ENCODE measurements at places on chromosomes 5 and 9.

DNA sequence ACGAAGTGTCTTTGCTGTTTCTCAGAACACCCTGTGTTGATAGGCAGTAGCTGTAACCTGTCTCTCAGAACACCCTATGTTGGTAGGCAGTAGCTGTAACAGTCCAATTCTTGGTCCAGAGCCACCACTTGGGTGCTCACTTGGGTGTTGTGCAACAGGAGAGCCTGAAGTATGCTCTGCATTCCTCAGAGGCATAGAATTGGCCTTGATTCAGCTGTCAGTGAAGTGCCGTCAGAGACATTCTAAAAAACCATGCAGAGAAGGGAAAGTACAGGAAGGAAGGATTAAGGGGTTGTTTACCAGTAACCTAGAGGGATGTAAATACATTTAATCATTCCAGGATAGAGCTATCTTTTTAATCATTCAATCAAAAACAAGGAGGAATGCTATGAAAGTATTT lies 231.2 kb downstream of the ARRDC3 start:
- peak; percentile 76 for DNase-seq

- DNase-seq: no peak
Measured at GRCh38 chr9:129183495-129184218, 5.6 kb upstream of the IER5L start.

DNA sequence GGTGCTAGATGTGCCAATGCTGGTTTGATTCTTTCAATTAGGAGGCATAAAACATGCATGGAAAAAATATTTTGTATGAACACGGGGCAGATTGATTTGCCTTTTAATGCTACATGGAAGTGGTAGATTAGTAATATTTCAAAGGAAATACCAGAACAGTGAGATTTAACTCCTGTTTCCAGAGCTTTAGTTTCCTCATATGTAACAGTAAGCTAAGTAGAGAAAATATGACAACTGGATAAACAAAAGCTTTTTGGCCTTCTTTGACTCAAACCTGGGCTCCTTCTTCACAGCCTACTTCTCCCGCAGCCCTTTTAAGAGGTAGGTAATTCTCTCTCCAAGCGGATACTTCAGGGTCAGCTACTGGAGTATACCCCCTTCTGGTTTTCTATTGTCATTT lies 254.2 kb upstream of the TRPC7 start:
- no peak for DNase-seq

GRCh38 chr9:106816524-106816923 lies 46.4 kb upstream of the ZNF462 start:
- DNase-seq: no peak

- no peak for DNase-seq
Measured at GRCh38 chr5:80150731-80151130, 105.1 kb downstream of the SERINC5 start.

DNA sequence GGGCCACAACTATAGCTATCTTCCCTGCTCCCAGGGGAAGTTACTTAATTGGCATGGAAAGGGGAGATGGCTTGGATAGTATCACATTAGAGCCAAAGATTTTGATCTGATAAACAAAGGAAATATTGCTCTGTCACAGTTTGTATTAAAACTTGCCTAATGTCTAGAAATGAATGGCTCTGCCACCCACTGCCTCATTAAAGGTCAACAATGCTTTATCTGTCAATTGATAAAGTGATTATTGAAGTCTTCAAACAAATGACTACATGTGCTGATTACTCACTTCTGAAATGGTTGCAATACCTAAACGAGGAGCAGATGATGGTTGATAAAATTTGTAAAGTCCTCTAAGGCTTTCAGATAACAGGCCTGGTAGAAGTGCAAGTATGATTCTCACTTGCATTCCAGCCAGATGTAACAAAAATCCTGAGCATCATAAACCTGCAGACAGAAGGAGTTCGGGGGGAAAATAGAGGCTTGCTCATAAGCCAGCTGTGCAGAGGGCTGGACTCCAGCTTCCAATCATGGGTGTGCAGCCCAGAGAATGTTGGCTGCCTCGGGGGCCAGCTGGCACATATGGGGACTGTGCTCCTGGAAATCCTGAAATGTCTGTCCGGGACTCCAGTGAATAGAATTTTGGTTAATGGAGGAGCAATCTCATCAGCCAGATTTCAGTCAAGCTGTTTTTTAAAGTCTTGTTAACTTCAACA lies 200.5 kb upstream of the SLC27A6 start:
- DNase-seq: peak; percentile 47

DNA sequence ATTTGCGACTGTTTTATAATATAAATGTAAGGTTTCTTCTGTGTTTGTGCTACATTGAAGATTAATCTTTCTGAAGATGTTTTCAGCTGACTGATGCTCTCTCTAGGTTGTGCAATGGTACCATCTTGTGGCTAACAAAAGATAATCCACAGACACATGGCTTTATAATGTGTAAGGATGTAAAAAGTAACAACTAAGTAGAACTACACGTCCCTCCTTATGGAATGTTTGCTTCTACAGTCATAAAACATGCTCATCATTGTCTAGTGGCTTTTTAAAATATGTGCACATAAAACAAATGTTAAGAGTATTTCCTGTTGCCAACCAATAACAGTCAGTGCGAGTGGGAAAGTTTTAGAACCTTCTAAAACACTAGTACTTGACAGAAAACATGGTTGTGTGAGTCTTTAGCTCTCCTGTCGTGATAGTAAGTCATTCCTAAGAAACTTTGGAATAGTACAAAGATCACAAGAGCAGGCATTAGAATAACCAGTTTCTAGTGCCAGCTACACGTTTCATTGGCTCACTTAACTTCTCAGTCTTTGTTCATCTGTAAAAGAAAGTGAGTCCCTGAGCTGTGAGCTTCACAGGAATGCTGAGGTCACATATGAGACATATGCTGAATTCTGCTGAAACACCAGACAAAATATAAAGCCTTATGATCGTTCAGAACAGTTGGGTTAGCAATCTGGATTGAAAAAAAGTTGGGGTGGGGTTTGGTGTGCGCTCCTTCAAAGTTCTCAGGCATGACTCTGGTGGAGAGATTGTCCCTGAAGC lies 75.7 kb upstream of the GLIS3 start:
- DNase-seq: no peak

DNA sequence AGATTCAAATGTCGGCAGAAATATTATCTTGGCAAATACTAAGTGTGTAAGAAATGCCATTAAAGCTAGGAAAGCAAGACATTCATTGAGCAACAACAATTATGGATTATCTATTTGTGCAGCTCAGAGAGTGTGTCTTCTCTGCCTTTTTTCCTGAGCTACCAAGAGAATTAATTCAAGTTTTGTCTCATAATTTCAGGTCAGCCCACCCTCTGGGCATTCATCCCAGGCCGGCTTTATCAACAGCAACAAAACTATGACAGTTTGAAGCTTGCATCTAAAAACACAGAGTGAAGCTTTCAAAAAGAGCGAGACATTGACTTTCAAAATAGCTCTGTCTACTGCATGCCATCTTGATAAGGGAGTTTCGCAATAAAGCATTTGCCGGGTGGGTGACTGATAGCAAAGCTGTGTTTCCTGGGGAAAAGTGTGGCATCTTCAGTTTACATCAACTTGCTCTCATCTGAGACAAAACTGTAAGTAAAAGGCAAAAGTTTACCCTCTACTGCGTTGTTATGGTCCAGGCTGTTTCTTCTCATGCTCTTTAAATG lies 182.4 kb downstream of the IRX1 start:
- DNase-seq: no peak
